ENCODE measurements at places on chromosomes 1 and 21.

DNA sequence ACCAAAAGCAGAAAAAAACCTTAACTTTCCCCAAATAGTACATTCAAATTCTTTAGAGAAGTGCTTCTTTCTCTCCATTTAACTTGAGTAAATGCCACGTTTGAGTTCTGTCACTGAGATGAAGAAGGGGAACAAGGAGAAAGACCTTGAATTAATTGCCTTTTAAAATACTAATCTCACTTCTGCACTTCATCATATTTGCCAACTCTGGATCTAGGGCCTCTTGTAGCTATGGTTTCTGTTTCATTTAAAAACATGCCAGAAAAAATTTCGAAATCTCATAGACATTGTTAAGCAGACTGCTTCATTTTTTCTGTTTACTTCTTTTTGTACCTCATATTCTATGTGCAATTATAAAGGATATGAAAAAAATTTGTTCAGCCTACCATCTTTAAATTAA is 24.6 kb downstream of the MIXL1 start:
- no peak for ATAC-seq

GRCh38 chr1:96782856-96783255 is 61.3 kb downstream of the PTBP2 start:
- no peak for ATAC-seq

DNA sequence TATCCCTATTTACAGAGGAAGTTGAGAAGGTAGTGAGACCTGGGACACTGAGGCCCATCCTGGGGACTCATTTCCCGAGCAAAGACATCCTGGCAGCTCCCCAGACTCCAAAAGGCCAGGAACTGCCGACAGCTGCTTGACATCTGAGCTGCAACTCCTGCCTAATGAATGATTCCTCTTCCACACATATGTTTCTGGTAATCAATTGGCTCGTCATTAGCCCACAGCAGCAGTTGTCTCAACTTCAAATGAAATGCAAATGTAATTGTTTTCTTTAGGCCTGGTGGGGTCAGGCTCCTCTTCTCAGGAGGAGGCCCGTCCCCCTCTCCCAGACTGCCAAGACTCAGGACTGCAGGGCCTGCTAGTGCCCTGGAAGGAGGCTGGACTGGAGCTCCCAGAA is 61.8 kb upstream of the DISP3 start:
- no peak for ATAC-seq

- no peak for ATAC-seq
These were observed 40.3 kb downstream of the ZZZ3 start for GRCh38 chr1:77642196-77642595.

DNA sequence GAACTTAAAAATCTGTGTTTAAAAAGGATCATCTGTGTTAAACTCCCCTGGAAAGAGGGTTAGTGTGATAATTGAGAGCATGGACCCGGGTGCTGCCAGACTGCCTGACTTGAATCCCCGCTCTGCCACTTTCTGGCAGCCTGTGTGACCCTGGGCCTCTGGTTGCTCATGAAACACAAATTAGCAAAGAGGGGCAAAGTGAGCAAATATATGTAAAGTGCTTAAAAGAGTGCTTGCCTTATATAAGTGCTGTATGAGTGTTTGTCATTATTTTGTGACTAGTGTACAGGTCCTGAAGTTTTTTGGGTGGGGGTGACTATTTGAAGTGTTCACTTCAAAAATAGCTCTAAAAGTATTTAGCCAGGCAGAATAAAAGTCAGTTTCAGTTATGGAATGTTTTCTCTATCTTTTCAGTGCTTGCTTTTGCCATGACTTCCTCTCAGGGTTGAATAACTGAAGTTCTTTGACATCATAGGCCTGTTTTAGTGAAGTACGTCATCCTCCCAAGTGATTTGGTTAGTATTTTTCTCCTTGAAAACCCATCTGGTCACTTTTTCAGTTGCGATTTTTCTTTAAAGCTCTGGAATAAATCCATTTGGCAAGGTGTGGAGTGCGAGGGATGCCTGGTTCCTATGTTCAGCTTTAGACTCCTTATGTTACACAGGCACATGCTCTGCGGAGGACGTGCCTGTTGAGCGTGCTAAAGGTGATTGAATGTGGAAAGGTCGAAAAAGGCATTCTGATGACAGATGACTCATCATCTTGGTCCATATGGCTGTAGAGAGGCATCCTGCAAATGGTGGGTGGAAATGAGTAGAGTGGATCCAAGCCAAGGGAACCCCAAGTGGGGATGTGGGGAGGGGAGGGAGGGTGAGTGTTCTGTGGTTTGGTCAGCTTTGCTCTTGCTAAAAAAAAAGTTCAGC is 47.8 kb downstream of the AK4 start:
- no peak for ATAC-seq

- ATAC-seq, result no peak
These were observed 21.1 kb downstream of the DLGAP3 start for GRCh38 chr1:34908369-34908768.

- no peak for ATAC-seq
These were observed 150.6 kb downstream of the MRPL39 start for GRCh38 chr21:25456672-25457071.

DNA sequence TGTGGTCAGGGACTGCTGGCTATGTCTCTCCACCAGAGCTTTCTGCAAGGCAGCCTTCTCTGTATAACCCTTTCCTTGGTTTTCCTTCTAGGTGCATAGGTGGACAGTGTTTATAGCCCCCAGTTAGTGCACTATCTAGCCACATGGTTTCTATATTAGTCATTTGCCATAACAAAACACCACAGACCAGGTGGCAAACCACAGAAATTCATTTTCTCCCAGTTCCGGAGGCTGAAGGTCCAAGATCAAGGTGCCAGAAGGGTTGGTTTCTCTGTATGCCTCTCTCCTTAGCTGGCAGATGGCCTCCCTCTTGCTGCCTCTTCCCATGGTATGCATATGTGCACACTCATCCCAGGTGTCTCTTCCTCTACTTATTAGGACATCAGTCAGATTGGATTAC is 106.4 kb downstream of the KAZN start:
- no peak for ATAC-seq

DNA sequence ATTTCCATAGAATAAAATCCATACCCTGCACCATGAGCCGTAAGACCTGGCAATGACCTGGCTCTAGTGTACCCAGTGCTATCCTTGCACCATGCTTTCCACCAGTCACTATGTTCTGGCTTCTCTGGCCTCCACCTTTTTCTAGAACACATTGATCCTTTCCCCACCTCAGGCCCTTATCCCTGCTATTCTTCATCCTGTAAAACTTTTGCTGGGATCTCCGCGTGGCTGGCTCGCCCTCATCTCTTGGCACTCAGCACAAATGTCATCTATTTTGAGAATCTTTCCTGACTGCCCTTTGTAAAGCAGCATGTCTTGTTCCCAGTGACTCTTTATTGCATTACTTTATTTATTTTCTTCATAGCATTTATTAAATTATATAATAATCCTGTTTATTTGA is 169.8 kb upstream of the B3GALT2 start:
- ATAC-seq, result no peak

- peak; percentile 67 for ATAC-seq
These were observed 397.9 kb downstream of the HHAT start for GRCh38 chr1:210726621-210727020.

DNA sequence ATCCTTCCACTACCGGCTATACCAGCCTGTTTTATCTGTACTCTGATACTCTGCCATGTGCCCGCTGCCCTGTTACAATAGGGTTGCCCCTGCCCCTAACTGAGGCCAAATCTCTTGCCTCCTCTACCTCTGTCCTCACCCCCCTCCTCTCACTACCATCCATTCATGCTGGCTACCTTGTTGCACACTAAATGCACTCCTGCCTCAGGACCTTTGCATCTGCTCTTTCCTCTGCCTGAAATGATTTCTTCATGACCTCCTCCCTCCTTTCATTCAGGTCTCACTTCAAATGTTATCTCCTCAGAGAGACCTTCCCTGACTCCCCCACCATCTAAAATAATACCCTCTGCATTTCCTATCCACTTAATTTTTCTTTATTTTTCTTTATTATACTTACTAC is 7.7 kb upstream of the SYDE2 start:
- ATAC-seq, result no peak

Data from esophagus mucosa (tissue), 1 donor.